Mucosa of gallbladder (tissue), 1 donor: ENCODE measurements at places on chromosomes 1 and 21. TPM values are rescaled to one million over a fixed set of nuclear protein-coding genes. Genes with fewer than 3 reads are reported as not detected.

The TINAGL1 gene
- total RNA-seq, result 169 TPM

DNA sequence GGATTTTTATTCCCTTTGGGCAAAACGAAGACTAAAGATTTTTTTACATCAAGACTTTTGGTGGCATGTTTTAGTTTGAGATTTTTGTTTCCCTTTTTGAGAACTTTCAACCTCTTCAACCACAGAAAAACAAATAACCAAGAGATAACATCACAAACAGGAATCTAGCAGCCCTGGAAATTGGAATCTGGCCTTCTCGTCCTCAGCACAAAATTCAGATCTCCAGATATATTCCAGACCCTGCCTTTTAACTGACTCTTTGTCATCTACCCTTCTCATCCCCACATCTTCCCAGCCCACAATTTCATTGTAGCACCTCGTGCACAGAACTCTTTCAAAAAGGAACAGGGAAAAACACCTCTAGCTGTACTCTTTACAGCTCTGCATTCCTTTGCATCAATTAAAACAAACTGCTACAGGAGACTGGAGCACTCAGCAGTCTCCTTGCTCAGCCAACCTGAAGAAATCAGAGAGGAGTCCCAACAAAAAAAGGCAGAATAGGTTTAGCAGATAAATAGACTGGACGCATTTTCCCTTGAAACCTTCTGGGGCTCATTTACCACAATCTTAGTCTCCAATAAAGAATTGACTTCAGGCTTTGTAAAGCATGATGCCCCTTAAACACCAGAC lies 251.0 kb downstream of the TTLL7 start:
- DNase-seq, result no peak

GRCh38 chr21:24045373-24045772 lies 1561.9 kb downstream of the MRPL39 start:
- DNase-seq, result no peak

DNA sequence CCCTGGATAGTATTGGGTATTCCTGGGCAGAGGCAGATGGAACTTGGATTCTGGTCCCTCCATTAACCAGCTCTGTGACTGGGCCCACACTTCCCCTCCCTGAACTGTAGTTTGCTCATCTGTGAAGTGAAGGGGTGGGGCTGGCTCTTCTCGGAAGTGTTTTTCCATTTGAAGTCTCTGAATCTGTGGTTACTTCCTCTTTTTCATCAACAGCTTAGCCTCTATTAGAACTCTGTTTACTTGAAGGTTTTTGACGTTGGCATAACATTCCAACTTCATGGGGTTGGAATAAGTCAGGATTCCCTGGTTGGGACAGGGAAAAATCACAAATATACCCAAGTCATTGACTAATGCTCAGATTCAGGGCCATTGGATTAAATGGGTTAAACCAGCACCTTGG lies 3.6 kb downstream of the KIAA0040 start:
- DNase-seq, result no peak

- DNase-seq, result no peak
These were observed 371.9 kb downstream of the RGS7 start for GRCh38 chr1:240985081-240985480.
